ENCODE measurements at places on chromosomes 1 and 21.
A peak's percentile ranks its signal among the peaks of the same experiment; 100 is the strongest.

DNA sequence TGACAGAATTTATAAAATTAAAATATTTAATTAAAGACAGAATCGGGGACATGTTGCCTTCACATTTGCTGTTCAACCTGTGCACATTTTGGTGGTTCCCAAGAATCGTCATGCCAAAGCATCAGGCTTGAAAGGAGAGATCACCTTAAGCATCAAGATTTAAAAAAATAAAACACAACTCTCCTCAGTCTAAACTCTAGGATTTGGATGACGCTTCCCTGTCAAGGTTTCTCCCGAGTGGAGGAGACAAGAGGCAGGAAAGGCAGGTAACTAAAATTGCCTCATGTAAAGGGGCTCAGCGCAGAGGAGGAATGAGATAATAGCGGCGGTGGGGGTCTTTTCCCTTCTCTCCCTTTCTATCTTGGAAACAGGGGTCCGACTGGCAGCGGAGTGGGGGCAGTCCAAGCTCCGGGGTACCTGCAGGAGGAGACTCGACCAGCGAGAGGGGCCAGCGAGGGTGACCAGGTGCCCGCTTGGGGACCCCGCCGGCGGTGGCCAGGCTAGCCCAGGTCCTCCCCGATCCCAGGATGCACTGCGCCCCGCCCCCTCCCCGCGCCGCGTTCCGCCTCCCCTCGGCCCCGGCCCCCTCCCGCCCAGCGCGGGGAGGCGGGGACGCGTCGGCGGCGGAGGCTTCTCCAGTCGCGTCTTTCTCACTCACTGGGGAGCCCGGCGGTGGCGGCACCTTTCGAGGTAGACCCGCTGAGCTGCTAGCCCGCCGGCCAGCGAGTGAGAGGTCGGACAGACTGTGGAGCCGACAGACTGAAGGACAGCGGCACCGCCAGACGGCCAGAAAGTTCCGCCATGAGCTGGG, at the start of gene FNBP1L:
Gene FNBP1L, plus strand, starts transcription at position 638 of the 811 bp plus-strand sequence. Its CDS starts 164 bp downstream, at position 802.
- no peak for DNase-seq

DNA sequence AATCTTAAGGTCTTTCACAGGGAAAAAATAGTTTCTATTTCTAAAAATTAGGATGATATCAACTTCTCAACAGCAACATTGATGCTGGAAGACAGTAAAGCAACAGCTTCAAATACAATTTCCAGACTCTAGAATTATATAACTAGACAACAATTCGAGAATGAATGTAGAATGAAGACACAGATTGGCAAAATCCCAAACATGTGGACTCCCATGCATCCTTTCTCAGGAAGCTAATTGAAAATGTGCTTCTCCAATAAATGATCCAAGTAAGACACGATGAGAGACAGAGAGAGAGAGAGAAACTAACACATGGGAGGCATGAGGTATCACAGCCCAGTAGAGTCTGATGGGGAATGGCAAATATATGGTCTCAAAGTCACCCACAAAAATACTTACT, 21.5 kb upstream of the SIM2 start:
- no peak for DNase-seq

DNA sequence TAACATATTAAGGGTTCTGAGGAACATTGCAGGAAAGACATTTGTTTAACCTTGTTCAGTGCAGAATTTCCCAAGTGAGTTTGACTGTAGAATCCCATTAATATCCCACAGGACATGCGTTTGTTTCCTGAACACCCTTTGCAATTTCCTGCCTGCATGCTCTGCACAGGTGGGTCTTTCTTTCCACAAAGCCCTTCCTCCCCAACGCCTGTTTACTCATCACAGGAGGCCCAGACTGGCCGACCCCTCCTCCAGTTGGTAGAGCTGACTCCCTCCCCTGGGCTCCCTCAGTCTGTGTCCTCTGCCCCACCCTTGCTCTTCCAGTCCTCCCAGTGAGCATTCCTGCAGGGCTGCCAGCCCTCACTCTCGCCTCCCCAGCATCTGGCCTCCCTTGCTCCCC, 47.5 kb upstream of the CTPS1 start:
- DNase-seq: no peak

GRCh38 chr1:12161662-12162458, 4.9 kb upstream of the TNFRSF1B start:
- peak; percentile 91 for DNase-seq

DNA sequence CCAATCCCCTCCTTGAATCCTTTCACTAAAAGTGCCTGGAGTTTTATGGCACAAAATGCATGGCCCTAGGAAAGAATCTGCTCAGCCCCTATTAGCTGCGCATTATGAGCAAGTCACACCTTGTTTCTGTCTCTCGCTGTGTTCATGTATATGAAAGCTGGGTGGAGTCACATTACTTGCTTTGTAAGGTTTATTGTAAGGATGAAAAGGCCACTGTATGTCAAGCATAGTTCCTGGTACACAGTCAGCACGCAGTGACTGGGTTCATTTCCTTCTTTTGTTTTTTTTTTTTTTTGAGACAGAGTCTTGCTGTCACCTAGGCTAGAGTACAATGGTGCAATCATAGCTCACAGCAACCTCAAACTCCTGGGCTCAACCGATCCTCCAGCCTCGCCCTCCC, 6.7 kb upstream of the SLC9A1 start:
- DNase-seq: no peak

GRCh38 chr1:92556350-92556749, 69.6 kb upstream of the GFI1 start:
- no peak for DNase-seq

DNA sequence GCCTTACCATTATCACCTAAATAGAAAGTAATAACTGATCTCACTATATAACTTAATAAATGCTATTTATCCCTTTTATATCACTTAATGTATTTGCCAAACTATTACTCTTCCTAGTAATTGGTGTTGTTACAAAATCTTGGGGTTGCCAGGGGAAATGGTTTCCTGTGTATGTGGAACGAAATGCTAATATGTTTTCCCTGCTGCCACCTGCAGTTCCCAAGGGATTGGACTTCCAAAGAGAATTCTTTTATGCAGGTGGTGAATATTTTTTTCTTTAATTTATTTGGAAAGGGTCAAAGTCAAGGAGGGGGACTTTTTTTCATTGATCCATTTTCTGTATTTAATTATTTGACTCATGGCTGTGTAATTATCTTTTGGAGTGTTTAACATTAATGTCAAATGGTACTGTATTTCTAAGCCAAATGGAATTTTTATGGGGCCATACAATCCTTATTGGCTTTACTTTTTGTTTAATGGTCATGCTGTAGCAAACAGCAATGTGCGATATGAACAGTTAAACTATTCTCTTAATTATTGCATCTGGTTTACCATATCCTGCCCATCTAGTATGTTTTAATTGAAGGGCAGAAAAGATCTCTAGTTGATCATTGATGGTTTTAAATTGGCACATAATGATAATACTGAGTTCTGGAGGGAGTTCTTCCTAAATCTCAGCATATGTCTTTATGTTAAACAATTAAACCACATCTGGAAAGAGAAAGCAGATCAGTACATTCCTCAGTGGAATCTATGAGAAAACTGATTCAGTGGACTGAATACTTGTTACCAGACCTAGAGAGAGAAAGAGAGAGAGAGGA, 486.3 kb downstream of the TTLL7 start:
- no peak for DNase-seq

GRCh38 chr1:9726905-9727595, 75.5 kb downstream of the PIK3CD start:
- no peak for DNase-seq

- DNase-seq: no peak
These were observed 142.9 kb downstream of the LRRC7 start for GRCh38 chr1:69710484-69711189.

- DNase-seq: no peak
These were observed 19.1 kb downstream of the COL24A1 start for GRCh38 chr1:86137436-86137835.

- DNase-seq: no peak
These were observed 67.3 kb upstream of the RAB3GAP2 start for GRCh38 chr1:220339581-220339980.

- DNase-seq: no peak
These were observed 99.1 kb downstream of the ZP4 start for GRCh38 chr1:237791592-237791991.

All from GF-D8 (cell line).